Endothelial cell of umbilical vein (primary cell): ENCODE measurements at places on chromosomes 2 and 18. TPM values are rescaled to one million over a fixed set of nuclear protein-coding genes. Genes with fewer than 3 reads are reported as not detected.
A peak's percentile ranks its signal among the peaks of the same experiment; 100 is the strongest.

GRCh38 chr2:10385933-10386773, 62.0 kb downstream of the ODC1 start:
- no peak for DNase-seq
- H3K27ac ChIP-seq: no peak overlapping the region
- peaks cover 33% of the 10 kb centered on the region for H3K4me1 ChIP-seq
- H3K27me3 ChIP-seq: no peaks in the 10 kb centered on the region
- H3K4me3 ChIP-seq: no peak overlapping the region

Gene TEX44
- total RNA-seq: not detected in 2 replicates

GRCh38 chr2:28627722-28628480, 123.7 kb upstream of the PPP1CB start:
- H3K4me1 ChIP-seq: no peaks in the 10 kb centered on the region
- H3K36me3 ChIP-seq: no peaks in the 10 kb centered on the region
- no peak for DNase-seq
- no peak overlapping the region for H3K4me3 ChIP-seq
- no peak overlapping the region for H3K27ac ChIP-seq

Gene BBS5
- 4.1 and 5.6 TPM in 2 replicates for total RNA-seq

GRCh38 chr2:170509452-170510193, 205.5 kb upstream of the SP5 start:
- H3K4me3 ChIP-seq: no peak overlapping the region
- H3K27ac ChIP-seq: no peak overlapping the region

DNA sequence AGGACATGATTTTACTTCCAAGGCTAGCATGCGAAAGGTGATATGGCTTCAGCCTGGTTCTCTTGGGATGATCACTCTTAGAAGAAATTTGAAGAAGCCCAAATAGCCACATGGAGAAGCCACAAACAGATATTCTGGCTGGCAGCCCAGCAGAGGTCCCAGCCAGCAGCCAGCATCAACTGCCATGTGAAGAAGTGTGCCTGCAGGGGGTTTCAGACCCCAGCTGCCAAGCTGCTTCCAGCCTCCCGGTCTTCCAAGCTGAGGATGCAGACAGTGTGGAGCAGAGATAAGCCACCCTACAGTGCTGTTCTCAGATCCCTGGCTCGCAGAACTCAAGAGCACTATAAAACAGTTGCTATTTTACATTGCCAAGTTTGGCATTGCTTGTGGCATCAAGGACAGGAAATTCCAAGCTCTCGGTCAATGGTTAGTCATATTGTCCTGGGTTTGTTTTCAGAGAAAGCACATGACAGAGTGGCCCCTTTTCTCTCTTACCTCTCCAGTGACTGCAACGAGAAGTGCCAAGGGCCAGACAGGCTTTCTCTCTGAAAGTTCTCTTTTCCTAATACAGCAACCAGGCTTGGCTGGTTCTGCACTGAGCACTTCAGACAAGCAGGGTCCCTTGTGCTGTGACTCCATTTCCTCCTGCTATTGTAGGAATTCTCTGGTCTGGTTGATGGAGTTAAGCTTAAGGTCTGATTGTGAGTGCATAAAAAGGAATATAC, 223.7 kb downstream of the ANKRD30B start:
- H3K27me3 ChIP-seq: no peaks in the 10 kb centered on the region
- peak overlapping the region; percentile 74 for H3K27ac ChIP-seq
- peak; percentile 58 for DNase-seq
- no peak overlapping the region for H3K4me3 ChIP-seq
- H3K36me3 ChIP-seq: no peaks in the 10 kb centered on the region
- peaks cover 34% of the 10 kb centered on the region for H3K4me1 ChIP-seq

Gene AKAIN1
- total RNA-seq: not detected in 2 replicates

GRCh38 chr2:236289766-236290462, 25.7 kb upstream of the ASB18 start:
- no peaks in the 10 kb centered on the region for H3K27me3 ChIP-seq
- H3K4me1 ChIP-seq: no peaks in the 10 kb centered on the region
- DNase-seq: no peak
- H3K27ac ChIP-seq: no peak overlapping the region

Gene C1D
- 11.1 and 11.4 TPM in 2 replicates for total RNA-seq

- H3K27ac ChIP-seq: no peak within 1 kb of the TSS
- H3K4me1 ChIP-seq: peaks cover 3% of the 10 kb centered on the region
- H3K36me3 ChIP-seq: no peaks in the 10 kb centered on the region
- no peak within 1 kb of the TSS for H3K4me3 ChIP-seq
- H3K27me3 ChIP-seq: peaks cover 16% of the 10 kb centered on the region
These were observed at the start of gene ALKAL2 for GRCh38 chr2:287911-288757. Gene ALKAL2, minus strand, starts transcription at chr2:288091. Its CDS starts 256 bp downstream, at chr2:287835.

GRCh38 chr2:122525336-122525735, 769.9 kb downstream of the TSN start:
- no peak overlapping the region for H3K27ac ChIP-seq
- H3K36me3 ChIP-seq: no peaks in the 10 kb centered on the region
- no peak for DNase-seq
- H3K4me1 ChIP-seq: no peaks in the 10 kb centered on the region
- no peak overlapping the region for H3K4me3 ChIP-seq
- H3K27me3 ChIP-seq: no peaks in the 10 kb centered on the region
